ENCODE measurements at places on chromosomes 11 and 22.

DNA sequence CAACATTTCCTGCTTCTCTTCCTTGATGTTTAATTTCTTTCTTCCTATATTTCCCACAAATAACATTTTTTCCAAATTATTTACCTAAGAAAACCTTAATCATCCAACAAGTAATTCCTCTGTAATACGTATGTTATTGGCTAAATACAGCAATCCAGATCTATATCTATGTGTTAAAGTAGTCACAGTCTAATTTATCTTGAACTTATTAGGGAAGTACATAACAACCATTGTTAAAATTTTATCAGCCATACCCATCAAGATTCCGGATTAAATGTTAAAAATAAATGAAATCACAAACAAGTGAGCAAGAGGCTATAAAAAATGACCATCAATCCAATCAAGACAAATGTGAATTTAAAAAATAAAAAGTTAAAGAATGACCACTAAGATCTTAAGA, 36.5 kb downstream of the RRAS2 start:
- no peak for DNase-seq

- DNase-seq = no peak
Observed at GRCh38 chr22:22591348-22592299, 32.6 kb upstream of the PRAME start.

- DNase-seq = no peak
Observed at GRCh38 chr11:85831050-85831449, 20.1 kb upstream of the SYTL2 start.

GRCh38 chr11:122832721-122833470, 5.4 kb upstream of the CRTAM start:
- no peak for DNase-seq

DNA sequence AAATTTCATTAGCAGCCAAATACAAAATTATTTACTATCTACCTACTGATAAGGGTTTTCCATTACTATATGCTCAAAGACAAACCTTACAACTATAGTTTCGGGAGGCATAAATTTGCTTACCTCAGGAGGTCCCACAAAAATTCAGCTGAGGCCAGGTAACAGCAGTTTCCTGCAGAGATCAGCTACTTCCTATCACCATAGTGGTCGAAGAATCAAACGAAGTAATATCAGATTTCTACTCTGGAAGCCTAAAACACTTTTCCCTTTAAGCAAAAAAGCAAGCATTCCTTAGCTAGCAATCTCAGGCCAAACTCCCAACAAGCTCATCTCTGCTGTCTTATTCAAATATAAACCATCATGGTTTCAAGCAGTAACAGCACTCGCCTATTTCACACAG, 3.1 kb downstream of the NAP1L4 start:
- no peak for DNase-seq

GRCh38 chr11:73141031-73141308, 1.1 kb downstream of the FCHSD2 start:
- DNase-seq = no peak

- DNase-seq = no peak
Observed at GRCh38 chr11:68362801-68363379, 50.5 kb downstream of the LRP5 start.

GRCh38 chr11:113693030-113693429, 13.1 kb downstream of the TMPRSS5 start:
- DNase-seq = no peak

DNA sequence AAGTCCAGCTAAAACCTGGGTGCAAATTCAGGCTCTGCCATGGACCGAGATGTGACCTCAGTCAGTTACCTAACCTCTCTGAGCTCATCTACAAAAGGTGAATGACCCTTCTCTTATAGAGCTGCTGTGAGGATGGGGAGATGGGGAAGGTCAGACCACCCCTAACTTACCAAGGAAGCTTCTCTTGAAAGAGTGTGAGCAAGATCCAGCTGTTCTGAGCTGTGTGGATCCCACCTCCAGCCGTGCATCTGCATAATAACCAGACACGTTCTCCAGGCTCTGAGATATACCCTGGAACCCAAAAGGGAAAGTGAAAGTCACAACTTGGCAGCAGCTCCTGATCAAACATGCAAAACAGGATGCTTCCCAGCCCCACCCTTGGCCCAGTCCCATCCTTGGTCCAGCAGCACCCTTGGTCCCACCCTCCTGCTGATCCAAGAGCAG, at the start of gene APOL3:
TSS of gene APOL3 (minus strand) at position 257 of the 444 bp plus-strand sequence. CDS start 11,700 bp downstream, outside the sequence.
- no peak for DNase-seq

GRCh38 chr11:76724171-76724768, 53.7 kb upstream of the LRRC32 start:
- DNase-seq = no peak

DNA sequence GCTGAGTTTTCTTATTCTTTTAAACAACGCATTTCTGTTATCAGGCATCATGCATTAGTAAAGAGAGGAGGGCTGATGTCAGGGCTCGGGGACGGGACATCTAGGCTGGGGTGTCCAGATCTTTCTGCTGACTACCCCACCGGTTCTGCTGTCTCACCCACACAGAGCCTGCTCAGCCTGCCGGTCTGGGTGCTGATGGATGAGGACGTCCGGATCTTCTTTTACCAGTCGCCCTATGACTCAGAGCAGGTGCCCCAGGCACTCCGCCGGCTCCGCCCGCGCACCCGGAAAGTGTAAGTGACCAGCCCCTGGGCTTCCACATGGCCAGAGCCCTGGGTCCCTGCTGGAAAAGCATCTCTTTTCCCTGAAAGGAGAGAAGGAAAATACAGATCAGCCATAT, 9.4 kb downstream of the NCF4 start:
- no peak for DNase-seq

- no peak for DNase-seq
Observed at GRCh38 chr11:41660585-41660984, 201.1 kb upstream of the LRRC4C start.

All from SW 1271 (cell line).